CD4-positive, alpha-beta memory T cell (primary cell): ENCODE measurements at places on chromosomes 1 and 21.

DNA sequence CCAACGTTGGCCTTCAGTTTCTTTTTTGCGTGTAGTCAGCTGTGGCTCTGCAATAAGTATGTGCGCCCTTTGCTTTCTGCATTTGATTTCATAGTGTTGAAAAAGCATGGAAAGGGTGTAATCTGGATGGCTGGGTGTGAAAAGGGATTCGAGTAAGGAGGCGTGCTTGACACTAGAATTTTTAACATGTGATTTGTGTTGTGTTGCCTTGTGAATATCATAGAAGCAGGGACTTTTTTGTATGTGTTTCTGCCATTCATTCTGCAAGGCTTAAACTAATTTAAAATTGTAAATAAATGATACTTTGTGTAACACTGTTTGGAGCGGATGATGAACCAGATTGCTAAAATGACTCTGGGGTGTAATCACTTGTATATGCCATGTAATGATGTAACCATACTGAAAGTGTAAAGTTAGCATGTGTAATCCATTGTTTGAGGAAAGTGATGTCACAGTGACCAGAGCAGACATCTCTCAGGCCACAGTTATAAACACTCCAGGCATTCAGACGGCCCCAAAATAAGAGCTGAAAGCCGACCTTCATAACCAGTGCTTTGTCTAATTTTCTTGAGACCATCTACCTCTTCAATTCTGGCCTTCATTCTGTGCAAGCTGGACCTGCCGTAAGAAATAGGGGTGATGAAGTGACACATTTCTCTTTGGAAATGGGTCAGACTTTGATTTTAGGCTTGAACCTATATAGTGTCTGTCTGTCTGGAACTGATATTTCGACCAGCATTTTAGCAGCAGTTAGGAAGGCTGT lies 618 bp downstream of the SH3BGR start:
- no peak for DNase-seq

DNA sequence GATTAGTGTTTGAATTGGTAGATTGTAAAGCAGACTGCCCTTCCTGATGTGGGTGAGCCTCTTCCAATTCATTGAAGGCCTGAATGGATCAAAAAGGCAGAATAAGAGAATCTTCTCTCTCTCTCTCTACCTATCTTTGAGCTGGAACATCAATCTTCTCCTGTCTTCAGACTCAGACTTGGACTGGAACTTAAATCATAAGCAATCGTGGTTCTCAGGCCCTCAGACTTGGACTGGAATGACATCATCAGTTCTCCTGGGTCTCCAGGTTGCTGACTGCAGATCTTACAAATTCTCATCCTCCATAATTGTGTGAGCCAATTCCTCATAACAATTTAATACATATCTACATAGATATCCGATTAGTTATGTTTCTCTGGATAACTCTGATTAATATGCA lies 66.8 kb downstream of the IER5 start:
- no peak for DNase-seq

DNA sequence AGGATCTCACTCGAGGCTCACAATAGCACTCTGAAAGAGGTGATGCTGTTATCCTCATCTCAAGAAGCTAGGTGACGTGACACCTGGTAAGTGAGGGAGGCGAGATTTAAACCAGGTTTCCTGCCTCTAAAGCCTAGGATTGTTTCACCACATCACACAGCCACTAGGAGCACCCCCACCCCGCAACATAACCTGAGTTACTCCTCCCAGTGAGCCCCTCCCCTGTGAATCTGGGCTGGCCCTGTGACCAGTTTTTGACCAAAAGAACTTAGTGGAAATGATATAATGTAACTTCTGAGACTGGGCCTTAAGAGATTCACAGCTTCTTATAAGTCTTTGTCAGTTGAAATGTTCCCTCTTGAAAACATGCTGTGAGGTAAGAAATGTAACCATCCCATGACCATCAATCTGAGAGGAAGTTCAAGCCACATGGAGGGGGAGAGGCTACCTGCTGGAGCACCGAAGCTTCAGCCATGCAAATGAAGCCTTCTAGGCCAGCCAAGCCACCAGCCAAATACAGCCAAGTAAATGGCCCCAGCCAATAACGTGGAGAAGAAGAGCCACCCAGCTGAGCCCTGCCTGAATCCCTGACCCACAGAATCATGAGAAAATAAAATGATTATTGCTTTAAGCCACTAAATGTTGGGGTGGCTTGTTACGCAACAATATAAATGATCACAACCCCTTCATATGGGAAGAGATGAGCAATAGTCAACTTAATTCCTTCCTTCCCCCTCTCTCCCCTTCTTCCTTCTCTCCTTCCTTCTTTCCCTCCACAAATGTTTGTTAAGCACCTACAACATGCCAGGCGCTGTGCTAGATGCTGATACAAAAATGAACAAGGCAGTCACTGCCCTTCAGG lies 61.0 kb upstream of the FAM20B start:
- DNase-seq, result no peak

DNA sequence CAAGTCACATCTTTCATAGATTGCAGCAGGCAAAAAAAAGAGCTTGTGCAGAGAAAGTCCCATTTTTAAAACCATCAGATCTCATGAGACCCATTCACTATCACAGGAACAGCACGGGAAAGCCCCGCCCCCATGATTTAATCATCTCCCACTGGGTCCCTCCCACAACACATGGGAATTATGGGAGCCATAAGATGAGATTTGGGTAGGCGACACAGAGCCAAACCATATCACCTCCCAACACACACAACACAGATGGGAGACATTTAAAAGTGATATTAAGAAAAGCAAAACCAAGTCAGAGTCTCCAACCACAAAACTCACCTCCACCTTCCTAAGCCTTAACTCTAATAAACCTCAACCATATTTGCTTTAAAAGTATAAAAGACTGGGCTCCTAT lies 61.5 kb upstream of the TIAM1 start:
- no peak for DNase-seq

DNA sequence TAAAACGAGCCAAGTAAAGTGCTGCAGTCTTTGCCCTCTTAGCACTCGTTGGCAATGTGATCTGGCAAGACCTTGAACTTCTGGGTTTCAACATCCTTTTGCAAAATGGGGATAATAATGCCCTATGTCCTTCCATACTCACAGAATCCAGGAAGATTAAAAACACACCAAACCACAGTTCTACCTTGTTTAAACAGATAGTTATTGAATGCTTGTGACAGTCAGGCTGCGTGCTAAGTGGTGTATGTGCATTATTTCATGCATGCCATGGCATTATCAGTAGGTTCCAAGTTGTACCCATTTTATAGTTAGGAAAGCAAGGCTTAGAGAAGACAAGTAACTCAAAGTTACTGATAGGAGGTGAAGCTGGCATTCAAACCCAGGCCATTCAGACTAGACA lies 308.6 kb upstream of the PROX1 start:
- DNase-seq, result no peak

GRCh38 chr1:28457678-28458077 lies 48.2 kb upstream of the RCC1 start:
- DNase-seq, result no peak

GRCh38 chr1:4101459-4102161 lies 201.5 kb upstream of the C1orf174 start:
- DNase-seq, result no peak

GRCh38 chr1:145892486-145893087 lies 6.9 kb upstream of the ANKRD35 start:
- no peak for DNase-seq

DNA sequence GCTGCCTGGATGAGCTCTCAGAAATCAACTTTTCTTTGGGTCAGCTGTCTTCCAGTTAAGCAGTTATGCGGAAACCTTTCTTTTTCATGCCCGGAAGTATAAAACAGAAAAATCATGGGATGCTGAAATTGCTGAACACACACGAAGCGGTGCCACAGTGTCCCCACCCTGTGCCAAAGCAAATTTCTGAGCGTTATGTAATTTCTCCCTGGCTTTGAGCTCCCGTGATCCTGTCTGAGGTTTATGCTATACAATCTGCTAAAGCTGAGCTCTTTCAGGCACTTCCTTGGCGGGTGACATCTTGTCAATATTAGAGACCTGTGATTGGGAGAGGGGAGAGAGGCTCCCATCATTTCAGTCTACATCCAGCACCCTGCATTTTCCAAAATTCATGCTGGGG lies 201.7 kb downstream of the ROR1 start:
- DNase-seq, result no peak

- no peak for DNase-seq
These were observed 399.9 kb upstream of the RUNX1 start for GRCh38 chr21:35448876-35449599.

DNA sequence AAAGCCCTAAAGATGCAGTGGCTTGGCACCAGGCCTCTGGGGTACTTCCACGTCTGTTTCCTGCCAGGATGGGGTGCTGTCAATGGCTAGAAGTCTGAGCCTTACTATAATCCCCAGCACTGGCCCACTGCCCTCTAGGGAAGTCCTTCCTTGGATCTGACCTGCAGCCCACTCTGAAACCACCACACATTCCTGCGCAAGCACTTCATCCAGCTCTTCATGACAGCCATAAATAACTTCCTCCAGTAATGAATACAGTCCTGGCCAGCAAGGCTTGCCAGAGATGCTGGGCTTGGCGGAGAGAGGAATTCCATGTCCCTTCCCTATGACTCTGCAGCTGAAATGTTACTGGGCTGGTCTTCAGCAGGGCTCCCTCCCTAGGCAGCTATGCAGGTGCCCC lies 32.6 kb downstream of the ALPL start:
- no peak for DNase-seq

- DNase-seq, result no peak
These were observed 2.5 kb upstream of the ST3GAL3 start for GRCh38 chr1:43704838-43705237.
